Lower lobe of right lung (tissue), 2 donors: ENCODE measurements at places on chromosomes 4 and X.
A peak's percentile ranks its signal among the peaks of the same experiment; 100 is the strongest.

GRCh38 chr4:109548655-109549054 lies 11.4 kb upstream of the MCUB start:
- DNase-seq, result no peak
- no peaks in the 10 kb centered on the region for H3K27me3 ChIP-seq
- no peaks in the 10 kb centered on the region for H3K4me1 ChIP-seq
- peak overlapping the region; percentile 36 for H3K27ac ChIP-seq
- H3K4me3 ChIP-seq, result no peak overlapping the region
- peaks cover 10% of the 10 kb centered on the region for H3K36me3 ChIP-seq

DNA sequence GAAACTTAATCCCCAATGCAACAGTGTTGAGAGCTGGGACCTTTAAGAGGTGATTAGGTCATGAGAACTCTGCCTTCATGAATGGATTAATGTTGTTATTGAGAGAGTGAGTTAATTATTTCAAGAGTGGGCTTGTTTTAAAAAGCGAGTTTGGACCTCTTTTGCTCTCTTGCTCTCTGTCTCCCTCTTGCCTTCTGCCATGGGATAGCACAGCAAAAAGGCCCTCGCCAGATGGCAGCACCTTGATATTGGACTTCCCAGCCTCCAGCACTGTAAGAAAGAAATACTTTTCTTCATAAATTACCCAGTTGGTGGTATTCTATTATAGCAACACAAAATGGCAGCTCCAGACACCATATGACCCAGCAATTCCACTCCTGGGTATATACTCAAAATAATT lies 7.0 kb upstream of the ATP6AP2 start:
- H3K4me3 ChIP-seq, result no peak overlapping the region
- no peak for DNase-seq
- H3K4me1 ChIP-seq, result no peaks in the 10 kb centered on the region
- H3K36me3 ChIP-seq, result no peaks in the 10 kb centered on the region
- no peaks in the 10 kb centered on the region for H3K27me3 ChIP-seq

DNA sequence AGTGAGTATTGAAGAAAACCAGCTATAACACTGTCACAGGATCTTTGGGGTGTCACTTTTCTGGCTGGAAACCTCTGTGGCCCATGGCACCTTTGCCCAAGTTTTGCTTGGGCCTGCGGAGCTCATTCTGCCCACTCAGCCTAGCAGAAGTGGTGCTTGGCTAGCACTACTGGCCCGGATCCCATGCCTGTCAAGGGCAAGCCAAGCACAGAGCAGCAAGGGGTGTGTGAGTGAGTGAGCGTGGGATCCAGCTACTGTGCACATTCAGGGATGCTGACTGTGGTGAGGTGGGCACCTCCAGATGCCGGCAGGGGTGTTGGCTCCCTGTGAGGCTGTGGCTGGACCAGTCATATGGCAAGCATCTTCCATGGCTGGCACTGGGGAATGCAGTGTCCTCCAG lies 55.4 kb upstream of the RASGEF1B start:
- no peak overlapping the region for H3K4me3 ChIP-seq
- DNase-seq, result peak; percentile 65
- H3K27me3 ChIP-seq, result no peaks in the 10 kb centered on the region
- H3K4me1 ChIP-seq, result no peaks in the 10 kb centered on the region
- H3K36me3 ChIP-seq, result no peaks in the 10 kb centered on the region

DNA sequence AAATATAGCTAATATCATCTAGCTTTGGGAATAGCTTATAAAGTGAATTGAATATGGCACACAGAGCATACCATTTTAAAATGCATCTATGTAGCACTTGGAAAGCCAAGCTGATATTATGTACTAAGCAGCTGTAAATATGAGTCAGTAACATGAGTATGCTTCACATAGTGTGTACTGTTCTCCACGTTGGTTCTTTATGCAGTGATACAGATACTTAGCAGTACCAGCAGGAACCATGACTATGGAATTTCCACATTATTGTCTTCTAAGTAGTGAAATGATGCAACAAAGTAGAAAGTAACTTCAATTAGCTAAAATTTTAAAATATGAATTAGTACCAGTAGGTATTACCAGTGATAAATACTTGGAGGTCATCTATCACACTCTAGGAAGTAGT lies 320.1 kb downstream of the BMPR1B start:
- no peak for DNase-seq
- H3K36me3 ChIP-seq, result no peaks in the 10 kb centered on the region
- no peaks in the 10 kb centered on the region for H3K4me1 ChIP-seq
- H3K27me3 ChIP-seq, result no peaks in the 10 kb centered on the region

DNA sequence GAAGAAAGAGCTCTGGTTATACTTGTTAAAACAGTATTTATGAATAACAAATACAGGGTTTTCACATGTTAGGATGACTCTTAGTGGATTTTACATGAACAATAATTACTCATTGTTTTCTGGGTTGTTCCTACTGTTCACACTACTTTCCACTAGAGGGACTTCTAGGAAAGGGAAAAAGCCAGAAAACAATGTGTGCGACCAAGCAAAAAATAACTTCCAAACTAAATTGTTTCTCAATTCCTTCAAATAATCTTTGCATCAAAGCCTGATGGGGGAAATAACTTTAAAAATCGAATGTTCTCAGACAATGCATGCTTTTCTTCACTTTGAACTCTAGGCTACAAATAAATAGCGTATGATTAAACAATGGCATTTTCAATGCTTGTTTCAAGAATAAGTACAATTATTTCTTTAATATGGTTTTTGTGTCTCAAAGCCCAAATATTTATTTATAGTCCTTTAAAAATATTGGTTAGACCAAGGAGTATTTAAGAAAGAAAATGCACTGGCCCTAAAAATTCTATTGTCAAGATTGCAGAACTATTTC lies 72.1 kb upstream of the ETNPPL start:
- H3K4me3 ChIP-seq, result no peak overlapping the region
- no peaks in the 10 kb centered on the region for H3K36me3 ChIP-seq
- no peak overlapping the region for H3K27ac ChIP-seq

GRCh38 chrX:119614776-119615175 lies 8.6 kb upstream of the NKRF start:
- no peak overlapping the region for H3K4me3 ChIP-seq
- no peak overlapping the region for H3K27ac ChIP-seq
- H3K4me1 ChIP-seq, result no peaks in the 10 kb centered on the region
- H3K36me3 ChIP-seq, result no peaks in the 10 kb centered on the region
- no peak for DNase-seq

DNA sequence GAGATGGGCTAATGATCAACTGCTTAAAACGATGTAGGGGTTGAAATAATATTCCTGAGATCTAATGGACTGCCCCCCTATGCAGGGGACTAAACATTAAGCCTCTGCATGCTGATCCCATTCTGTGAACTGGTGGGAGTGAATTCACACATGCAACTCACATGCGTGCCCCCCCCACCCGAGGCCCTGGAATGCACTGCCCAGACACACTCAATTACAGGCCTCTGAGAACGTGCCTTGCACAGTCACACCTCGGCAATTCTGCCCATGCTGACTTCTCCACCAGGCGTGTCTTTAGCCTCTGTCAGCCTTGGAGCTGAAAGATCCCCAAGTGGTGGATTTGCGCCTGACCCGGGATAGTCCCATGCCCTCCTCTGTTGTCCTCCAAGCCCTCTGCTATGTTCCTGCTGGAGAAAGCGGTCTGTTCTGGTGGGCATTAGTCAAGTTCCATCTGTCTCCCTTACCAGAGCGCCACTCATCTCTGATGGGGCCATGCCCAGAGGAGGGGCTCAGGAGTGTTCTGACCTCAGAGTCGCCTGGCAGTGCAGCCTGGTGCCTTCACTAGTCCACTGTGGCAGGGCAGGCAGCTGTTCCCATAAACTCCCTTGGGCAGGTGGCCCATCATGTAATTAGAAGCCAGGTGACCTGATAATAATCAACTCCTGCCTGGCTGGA lies 86.5 kb downstream of the DRD5 start:
- H3K27ac ChIP-seq, result no peak overlapping the region
- no peak overlapping the region for H3K4me3 ChIP-seq
- no peaks in the 10 kb centered on the region for H3K27me3 ChIP-seq
- H3K36me3 ChIP-seq, result no peaks in the 10 kb centered on the region
